ENCODE measurements at places on chromosomes 1 and 21.

GRCh38 chr1:78339490-78339889 is 151.3 kb upstream of the PTGFR start:
- no peak for DNase-seq

GRCh38 chr1:42145764-42146625 is 7.2 kb upstream of the GUCA2B start:
- no peak for DNase-seq

- DNase-seq: no peak
Measured at GRCh38 chr1:212203630-212204029, 81.6 kb upstream of the PPP2R5A start.

- no peak for DNase-seq
Measured at GRCh38 chr1:26164036-26164860, 4.5 kb downstream of the C1orf232 start.

- no peak for DNase-seq
Measured at GRCh38 chr1:25707280-25708016, 90.9 kb downstream of the MAN1C1 start.

GRCh38 chr1:220706480-220706879 is 16.3 kb downstream of the C1orf115 start:
- no peak for DNase-seq

- DNase-seq: no peak
Measured at GRCh38 chr1:223421676-223422075, 28.5 kb downstream of the CCDC185 start.

DNA sequence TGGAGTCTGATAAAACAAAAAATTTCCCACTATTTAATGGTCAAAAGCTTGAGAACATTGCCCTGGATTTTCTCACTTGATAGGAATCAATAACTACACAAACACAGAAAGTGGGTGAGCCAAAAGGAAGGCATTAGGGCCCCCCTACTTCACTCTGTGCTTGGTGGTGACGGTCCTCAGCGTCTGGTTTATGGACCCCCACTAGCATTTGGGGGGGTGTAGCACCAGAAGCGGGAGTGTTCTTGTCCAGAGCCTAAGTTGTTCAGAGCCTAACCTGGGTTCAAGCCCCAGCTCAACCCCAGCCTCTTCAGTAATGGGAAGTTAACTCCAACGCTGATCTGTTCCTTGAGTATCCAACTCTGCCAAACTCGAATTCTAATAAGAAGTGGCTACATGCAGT is 33.1 kb downstream of the STPG1 start:
- DNase-seq: no peak

- DNase-seq: no peak
Measured at GRCh38 chr1:63770381-63770780, 3.4 kb upstream of the ROR1 start.

GRCh38 chr21:46050668-46051378 is 47.1 kb upstream of the COL6A2 start:
- DNase-seq: no peak

- DNase-seq: no peak
Measured at GRCh38 chr1:162302306-162303003, 74.2 kb downstream of the SPATA46 start.

- DNase-seq: no peak
Measured at GRCh38 chr1:97647776-97648175, 273.1 kb downstream of the DPYD start.

GRCh38 chr1:232250838-232251237 is 379.1 kb downstream of the SIPA1L2 start:
- DNase-seq: no peak

DNA sequence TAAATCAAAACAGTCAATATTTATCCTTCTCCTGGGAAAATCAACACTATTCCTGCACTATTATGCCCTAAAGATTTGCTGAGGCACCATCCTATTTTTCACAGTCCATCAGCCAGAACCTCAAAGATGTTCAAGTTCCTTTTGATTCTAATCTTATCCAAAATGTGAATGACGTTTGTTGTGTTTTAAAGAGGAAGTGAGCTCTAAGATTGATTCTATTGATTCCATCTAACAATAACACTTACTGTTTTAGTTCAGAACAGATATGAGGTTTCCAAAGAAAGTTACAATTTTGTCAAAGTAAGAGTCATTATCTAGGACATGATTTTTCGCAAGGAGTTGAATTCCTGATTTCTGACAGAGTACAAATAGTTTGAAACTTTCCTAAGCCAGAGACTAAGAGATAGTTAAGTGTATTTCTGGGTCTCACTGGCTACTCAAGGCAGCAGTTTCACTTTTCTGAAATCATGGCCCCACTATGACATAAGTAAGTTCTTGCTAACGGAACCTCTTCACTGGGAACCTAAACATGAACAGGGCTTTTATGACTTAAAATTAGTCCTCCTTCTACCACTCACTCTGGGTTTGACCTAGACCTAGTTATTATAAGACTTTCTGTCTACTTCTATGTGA is 84.7 kb downstream of the LHX9 start:
- no peak for DNase-seq

DNA sequence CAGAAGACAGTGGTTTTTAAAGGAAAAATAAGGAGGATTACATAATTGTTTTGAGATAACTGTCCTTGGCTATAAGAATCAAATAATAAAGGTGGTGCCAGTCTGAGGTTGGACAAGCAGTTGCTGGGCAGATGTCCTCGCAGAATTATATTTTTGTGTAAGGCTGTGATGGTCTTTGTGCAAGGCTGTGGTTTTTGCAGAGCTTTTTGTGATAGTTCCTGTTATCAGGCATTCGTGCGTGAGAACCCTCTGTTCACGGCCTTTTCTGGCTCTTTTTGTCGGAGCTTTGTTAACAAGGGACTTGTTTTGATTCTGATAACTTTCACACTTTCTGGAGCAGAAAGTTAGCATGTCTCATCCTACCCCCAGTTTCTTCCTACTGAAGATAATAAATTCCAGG is 33.4 kb downstream of the SH3BP5L start:
- DNase-seq: no peak

GRCh38 chr1:229893762-229894444 is 173.1 kb upstream of the GALNT2 start:
- no peak for DNase-seq

DNA sequence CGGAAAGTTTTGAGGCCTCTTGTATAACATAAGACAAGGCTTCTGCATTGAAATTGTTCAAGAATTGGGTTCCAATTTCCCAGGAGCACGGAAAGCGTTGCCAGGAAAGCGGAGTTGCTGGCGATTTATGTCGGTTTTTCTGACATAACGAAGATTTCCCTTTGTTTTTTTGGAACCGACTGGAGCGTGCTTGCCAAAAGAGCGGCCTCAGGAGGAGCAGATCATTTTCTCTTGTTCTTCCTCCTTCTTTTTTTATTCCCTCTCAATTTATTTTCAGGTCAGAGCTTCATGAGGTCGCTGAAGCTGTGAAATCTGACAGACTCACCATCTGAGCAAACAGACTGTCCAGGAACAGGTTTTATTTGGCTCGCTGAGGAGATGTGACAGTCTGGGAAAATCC is 275.5 kb downstream of the CAMTA1 start:
- DNase-seq: no peak

GRCh38 chr1:21396516-21396915 is 43.4 kb upstream of the NBPF3 start:
- DNase-seq: no peak

- no peak for DNase-seq
Measured at GRCh38 chr1:3441410-3441847, 13.0 kb upstream of the ARHGEF16 start.

- DNase-seq: no peak
Measured at GRCh38 chr1:51326839-51327238, 3.5 kb downstream of the TTC39A start.

- no peak for DNase-seq
Measured at GRCh38 chr1:30173560-30173959, 549.8 kb downstream of the MATN1 start.

DNA sequence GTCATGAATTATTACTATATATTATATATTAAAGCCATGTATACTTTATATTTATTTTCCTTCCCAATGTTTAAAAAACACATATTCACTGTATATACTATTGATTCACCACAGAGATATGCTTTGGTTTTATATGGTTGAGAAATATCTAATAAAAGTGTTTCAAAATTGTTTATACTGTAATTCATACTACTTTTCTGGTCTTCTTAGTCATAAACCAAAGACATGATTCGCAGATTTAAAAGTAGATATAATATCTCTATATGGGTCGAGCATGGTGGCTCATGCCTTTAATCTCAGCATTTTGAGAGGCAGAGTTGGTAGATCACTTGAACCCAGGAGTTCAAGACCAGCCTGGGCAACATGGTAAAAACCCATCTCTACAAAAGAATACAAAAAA is 738.4 kb downstream of the USP25 start:
- no peak for DNase-seq

- no peak for DNase-seq
Measured at GRCh38 chr1:207755846-207756693, 4.2 kb downstream of the CD46 start.

DNA sequence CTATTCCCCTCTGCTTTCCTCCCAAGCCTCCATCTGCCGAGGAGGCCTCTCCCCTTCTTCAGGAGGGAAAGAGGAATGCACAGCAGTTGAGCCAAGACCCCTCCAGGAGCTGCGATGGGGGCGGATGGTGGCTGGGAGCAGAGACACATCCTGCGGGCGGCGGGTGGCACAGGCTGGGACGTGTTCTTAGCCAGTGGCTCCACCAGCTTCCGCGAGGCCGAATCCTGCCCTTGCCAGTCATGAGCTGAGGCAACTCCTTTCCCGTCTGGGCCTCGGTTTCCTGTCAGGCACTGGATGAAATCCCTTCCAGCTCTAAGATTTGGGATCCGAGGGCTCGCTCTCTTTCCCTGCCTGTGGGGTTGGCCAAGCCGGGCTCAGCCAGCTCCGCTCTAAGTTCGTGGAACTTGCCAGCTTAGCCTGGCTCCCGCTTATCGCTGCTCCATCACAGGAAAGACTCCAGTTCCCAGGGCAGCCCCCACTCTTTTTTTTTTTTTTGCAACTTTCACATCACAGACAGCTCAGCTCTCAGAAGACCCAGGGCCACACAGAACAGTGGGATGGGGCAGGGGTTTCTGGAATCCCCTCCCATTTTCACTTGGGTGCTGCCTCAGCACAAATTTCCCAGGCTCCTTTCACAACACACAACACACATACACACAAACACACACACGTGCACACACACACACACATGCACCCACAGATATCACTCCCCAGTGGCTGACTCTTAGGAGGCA is 506 bp downstream of the MYOM3 start:
- no peak for DNase-seq

DNA sequence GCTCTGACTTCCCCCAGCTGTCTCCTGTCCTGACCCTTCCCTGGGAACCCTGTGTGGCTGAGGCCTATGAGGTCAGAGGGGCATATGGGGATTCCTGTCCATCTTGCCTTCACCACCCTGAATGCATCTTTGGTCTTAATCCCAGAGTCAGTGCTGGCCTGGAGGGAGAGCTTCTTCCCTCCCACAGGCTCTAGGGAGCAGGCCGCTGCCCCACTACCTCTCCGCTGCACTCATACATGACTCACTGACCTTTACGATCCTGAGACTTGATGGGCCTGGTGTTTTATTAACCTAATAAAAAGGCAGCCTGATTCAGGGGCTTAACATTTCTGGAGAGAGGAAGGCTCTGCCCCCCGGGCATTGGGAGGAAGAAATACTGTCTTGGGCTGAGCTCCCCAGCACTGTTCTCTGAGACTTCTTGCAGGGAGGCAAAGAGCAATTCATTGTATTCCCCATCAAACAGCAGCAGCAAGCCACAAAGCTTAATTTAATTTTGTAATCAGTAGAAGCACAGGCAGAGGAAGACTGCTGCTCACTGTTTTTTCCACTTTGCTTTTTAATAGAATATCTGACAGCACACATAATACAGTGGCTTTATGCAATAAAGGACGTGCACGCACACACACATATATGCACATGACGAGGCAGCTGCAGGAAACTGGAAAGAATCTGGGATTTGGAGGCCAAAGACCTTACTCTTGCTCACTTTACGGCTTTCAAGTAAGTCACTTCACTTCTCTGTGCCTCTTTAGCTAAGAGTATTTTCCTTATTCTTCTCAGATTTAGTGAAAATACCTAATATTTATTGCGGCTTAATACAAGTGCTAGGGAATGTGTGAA is 89.2 kb upstream of the GRIK3 start:
- DNase-seq: no peak

DNA sequence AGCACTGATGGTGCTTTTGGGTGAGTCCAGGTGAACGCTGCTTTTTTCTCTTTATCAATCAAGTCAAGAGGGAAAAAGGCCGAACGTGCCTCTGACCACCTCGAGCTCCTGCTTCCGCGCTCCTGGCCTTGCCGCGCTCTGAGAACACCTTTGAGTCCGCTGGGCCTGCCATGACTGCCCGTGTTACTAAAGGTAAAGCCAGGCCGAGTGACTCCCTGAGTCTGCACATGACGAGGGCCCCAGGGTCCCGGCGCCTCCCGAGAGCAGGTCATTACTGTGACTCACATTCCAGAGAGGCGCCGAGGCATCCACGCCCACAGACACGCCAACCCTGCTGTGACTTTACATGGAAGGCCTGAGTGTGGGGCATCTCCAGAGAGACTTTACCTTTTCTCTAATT is 11.1 kb downstream of the POFUT2 start:
- no peak for DNase-seq

DNA sequence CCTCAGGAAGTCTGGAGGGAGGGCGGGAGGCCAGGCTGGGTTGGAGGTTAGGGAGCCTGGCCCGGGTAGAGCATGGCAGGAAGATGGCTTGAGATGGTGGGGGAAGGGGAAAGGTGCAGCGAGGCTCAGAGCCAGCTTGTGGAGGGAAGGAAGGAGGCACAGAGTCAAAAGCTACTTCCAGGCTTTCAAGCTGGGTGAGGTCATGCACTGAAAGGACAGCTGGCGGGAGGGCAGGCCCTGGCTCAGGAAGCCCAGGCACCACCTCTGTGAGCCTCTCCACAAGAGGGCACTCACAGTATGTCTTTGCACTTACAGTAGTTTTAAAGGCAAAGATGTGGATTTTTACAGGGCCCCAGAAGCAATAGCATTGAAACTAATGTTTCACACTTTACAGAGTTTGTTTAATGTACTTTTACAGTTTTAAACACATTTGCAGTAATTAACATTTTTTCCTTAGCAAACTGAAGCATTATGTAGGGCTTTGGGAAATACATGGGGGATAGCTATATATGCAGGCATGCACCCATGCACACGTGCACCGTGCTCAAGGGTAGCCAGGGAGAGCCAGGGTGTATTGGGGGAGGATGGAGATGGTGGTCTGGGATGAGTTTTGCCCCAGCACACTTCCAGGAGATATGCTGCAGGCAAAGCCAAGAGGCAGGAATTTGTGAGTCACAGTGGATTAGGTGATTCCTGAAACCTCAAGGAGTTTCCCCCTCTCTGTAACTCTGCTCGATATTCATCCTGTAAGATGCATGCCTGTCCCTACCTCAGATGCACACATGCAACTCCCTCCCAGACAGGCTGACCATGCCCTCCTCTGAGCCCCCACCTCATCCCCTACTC is 6.1 kb upstream of the ADAM15 start:
- DNase-seq: no peak

Measured in SIG-M5 (cell line).